ENCODE measurements at places on chromosomes 1 and 21. TPM values are rescaled to one million over a fixed set of nuclear protein-coding genes. Genes with fewer than 3 reads are reported as not detected.

AJAP1 gene
- not detected for total RNA-seq

PTGS2 gene
- total RNA-seq: 0.32 TPM

TNFSF4 gene
- 2.5 TPM for total RNA-seq

MSH4 gene
- total RNA-seq: 0.41 TPM

MANEAL gene
- total RNA-seq: 3.7 TPM

Data from T-helper 1 cell treated with Interleukin-12 subunit alpha and Interleukin-12 subunit beta and Interleukin-4 antibody, amounts not matched to agents 30 ng/mL and 1 ng/mL, for 36 hours (primary cell).